Vagina (tissue), 2 donors: ENCODE measurements at places on chromosomes 1 and 21.

- no peak for DNase-seq
These were observed 9.8 kb upstream of the SSX2IP start for GRCh38 chr1:84700070-84700469.

GRCh38 chr1:167447521-167448136 lies 70.7 kb downstream of the CD247 start:
- no peak for DNase-seq

DNA sequence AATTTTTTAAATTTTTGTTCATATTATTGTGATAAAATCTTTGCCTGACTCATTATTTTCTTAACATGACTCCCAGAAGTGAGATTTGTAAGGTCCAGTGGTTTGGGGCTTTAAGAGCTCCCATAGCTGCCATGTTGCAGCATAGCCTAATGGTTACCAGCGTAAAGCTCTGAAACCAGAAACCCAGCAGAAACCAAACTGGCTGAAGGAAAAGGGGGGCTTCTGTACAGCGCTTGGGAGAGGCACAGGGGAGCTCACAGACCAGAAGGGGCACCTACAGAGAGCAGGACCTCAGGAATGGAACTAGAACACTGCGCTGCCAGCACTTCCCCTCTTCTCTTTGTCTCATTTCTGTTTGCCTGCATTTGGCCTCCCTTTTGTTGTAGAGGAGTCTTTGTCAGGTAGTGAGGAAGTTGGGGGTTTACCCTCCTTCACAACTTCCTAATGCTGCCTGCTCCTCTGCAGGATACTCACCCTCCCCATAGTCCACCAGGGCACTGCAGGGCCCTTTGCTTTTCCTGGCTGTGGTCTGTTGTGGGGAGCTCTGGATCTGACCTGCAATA lies 2.6 kb upstream of the PYCR2 start:
- DNase-seq = no peak

DNA sequence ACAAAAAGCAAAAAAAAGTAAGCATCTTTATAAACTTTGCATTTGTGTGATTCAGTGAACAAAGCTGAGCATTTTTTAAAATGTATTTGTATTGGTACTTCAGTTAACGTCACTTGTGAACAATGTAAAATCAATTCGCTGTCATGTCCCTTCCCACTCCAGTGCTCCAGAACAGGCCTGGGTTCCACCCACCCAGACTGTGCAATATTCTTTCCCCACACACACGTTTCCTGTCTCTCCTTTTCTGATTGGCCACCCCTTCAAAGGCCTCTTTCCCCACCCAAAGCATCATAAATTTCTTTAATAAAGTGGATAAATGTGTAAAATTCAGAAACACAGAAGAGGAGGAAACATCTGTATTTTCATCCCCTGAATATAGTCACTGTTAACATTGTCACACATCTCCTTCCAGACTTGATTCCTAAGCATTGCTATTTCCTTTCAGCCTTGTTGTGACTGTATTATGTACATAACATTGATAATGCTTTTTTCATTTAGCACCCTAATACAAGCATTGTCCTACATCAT lies 12.0 kb downstream of the CLEC20A start:
- no peak for DNase-seq

GRCh38 chr1:229972600-229973296 lies 94.3 kb upstream of the GALNT2 start:
- DNase-seq = no peak

GRCh38 chr1:150561254-150561973 lies 12.2 kb downstream of the ADAMTSL4 start:
- no peak for DNase-seq

DNA sequence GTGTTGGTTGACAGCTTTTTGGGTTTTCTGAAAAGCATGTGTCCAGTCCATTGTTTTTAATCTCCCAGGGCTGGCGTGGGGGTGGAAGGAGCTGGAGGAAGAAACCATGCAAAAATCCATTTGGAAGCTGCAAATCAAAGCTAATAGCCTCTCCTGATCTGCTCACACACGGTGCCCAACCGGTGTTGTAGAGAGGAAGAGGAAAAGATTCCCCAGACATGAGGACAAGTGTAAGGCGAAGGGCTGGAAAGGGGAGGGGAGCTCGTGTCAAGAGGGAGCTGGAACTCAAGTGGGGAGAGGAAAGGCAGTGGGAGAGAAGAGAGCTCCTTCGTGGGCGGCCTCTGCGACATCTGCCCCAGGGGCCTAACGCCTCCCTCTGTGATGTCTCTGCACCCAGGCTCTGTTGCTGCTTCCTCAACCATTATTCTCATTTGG lies 112.3 kb upstream of the IRF2BP2 start:
- DNase-seq = no peak

DNA sequence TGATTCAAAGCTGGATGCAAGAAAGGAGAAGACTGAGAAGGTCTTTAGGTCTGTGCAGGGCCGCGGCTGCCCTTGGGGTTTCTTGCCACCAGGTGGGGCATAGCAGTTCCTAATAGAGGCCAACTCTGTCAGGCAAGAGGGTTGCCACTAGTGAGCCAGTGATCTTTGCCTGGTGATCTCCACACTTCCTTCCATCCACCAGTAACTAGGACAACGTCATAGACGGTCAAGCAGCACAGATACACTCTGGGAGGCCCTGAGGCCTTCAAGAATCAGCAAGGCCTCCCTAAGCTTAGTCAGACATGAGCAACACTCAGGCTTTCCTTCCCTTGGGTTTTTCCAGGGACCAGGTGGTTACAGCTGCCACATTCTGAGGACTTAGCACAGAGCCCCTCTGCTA lies 32.9 kb upstream of the ATP2B4 start:
- DNase-seq = no peak

DNA sequence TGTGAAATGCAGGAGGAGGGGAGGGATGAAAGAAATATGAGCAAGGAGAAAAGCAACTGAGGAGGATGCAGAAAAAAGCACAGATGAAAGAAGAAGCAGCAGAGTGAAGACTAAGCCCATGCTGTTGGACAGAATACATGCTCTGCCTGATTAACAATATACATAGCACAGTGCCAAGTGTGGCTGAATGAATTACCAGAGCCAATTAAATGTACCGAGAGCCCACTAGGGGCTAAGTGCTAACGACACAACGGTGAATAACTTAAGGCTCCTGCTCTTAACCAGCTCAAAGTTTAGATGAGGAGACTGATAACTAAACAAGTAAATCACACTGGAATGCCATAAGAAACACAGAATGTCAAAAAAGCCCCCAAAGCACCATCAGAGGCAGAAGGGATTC lies 15.6 kb downstream of the CADM3 start:
- DNase-seq = peak; percentile 14

GRCh38 chr1:78640462-78640861 lies 9.2 kb upstream of the IFI44 start:
- no peak for DNase-seq

DNA sequence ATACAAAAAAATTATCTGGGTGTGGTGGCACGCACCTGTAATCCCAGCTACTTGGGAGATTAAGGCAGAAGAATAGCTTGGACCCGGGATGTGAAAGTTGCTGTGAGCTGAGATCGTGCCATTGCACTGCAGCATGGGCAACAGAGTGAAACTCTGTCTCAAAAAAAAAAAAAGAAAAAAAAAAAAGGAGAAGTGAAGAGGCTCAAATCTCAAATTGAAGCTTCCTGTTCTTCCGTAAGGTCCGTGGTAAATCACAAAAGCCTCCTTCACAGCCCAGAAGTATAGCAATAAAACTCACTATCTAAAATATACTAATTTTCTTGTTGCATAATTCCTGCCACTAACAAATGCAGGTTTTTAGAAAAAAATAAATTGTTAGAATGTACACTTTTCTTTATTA lies 498.2 kb upstream of the BRINP3 start:
- no peak for DNase-seq

DNA sequence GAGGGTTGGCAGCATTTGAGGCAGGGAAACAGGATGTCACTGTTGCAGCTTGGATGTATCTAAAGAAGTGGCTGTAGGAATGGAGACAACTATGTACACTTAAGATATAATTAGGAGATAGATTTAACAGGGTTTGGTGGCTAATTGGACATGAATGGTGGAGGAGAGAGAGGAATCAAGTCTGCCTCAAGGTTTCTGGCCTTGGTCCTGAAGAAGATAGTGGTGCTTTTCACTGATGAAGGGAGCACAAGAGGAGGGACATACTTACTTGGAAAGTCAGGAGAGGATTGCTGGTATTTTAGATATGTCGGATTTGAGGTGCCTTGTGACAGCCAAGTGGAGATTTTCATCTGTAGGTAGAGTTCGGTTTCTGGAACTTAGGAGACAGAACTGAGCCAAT lies 123.9 kb downstream of the ST6GALNAC3 start:
- no peak for DNase-seq

DNA sequence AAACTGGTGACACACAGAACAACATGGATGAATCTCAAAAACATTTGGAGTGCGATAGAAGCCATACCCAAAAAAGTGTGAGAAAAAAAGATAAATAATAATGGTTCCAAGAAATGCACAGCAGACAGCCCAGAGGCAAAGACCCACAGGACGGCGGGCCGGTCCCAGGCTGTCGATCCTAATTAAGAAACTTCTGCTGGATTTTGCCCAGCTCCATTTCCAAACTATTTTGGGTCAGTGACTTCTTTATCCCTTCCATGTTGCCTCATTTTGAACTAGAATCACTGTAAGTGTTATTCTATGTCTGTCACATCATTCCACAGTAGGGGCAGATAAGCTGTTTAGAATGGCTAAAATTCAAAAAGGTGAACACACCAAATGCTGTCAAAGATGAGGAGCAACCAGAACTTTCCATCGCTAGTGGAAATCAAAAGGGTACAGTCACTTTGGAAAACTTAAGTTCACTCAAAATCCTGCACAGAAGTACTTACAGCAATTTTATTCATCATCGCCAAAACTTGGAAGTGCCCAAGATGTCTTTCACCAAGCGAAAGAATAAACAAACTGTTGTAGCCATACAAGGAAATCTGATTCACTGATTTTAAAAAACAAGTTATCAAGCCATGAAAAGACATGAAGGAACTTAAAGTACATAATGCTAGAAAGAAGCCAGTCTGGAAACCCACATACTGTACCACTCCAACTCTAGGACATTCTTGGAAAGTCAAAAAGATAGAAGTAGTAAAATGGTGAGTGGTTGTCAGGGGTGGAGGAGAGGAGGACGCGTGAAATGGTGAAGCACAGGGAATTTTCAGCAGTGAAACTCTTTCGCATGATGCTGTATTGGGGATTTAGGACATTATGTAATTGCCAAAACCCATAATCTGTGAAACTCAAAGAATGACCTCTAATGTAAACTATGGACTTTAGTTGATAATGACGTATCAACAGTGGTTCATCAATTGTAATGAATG lies 7.5 kb downstream of the NBPF1 start:
- DNase-seq = peak; percentile 87

DNA sequence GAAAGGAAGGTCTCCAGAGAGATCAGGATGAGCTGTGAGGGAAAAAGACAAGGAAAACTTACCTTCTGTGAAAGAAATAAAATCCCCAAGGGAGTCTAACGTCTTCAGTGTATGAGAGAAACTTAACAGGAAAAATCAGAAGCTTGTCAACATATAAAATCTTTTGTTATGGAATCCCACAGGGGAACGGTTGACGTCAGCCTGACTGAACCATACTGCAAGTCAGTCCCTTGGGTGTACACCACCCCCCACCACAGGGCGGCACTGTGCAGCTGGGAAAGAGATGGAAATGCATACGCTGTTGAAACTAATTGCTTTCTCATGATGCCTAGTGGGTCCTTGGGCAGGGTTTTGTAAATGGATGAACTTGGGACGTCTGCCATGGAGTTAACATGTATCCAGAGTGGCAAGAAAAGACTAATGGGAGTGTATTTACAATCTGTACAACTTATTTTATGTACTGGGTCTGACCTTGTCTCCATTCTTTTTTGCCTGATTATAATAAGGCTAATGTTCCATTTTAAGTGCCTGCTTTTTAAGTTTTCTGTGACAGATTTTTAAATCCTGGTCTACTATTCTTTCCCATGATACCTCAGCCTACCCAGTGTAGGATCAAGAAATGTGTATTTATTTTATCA lies 22.7 kb downstream of the UTP25 start:
- DNase-seq = no peak

GRCh38 chr1:81840805-81841204 lies 40.1 kb downstream of the ADGRL2 start:
- no peak for DNase-seq

DNA sequence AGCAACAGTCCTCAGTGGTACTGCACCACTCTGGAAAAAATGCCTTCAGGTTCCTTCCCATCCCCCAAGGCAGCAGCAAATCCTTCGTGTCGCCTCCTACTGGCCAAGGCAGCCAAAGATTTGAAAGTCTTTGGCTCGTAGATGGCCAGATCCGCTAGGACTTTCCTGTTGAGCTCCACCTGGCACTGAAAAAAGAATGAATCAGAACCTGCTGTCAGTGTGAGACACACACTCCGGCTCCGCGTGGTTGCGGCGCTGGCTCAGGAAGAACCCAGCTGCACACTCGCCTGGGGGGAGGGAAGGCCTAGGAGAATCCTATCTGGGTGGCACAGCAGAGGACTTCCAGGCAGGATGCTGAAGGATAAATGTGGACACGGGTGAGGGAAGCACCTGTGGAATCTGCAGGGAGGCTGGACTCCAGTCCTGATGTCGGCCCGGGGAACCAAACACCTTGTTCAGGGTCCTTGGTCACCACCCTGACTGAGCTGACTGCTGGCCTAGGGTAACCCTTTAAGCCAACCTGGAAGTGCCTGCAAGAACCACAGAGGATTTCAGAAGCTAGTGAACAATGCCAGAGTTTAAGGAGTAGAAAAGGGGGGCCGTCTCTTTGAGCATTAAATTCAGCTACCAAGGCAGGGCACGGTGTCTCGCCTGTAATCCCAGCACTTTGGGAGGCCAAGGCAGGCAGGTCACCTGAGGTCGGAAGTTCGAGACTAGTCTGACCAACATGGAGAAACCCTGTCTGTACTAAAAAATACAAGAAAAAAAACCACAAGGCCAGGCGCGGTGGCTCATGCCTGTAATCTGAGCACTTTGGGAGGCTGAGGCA lies 3.2 kb upstream of the CCNL2 start:
- no peak for DNase-seq

DNA sequence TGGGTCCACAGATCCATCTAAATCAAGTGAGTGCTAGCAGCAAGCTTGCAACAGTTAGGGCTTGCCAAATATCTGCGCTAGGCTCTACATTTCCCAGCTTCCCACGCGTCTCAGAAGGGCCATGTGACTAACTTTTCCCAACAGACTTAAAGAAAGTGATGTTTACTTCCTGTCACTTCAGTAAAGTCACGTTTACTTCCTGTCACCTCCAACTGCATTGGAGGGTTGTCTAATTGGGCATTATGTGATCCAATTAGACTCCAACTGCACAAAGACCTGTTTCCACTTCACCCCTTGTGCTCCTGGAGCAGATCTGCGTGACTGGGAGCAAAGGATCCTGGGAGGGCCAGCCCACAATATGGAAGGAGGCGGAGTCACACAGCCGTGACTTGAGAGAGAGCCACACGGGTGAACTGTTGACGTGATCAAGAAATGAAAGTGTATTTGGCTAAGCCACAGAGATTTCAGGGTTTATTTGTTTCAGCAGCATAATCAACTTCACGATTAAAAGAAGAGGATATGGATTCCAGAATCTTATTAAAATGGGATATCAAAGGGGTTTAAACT lies 77.7 kb downstream of the CYYR1 start:
- no peak for DNase-seq

DNA sequence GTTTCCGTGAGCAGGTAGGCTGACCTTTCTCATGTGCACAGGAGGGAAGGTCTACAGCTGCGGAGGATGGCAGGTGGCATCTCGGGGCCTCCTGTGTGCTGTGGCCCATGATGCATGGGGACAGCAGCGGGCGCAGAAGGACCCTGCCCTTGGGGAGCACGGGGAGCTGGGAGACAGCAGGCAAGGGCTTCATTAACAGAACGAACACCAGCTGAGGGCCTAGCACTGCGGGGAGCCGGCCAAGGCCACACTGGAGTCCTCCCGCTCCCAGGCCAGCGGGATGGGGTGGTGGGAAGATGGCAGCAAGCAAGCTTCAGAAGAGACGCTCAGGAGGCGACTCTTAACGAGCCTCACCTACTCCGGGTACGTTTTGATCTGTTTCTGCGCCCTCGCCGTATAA lies 66.6 kb downstream of the SCCPDH start:
- DNase-seq = no peak
